ENCODE measurements at places on chromosomes 13 and 19.

DNA sequence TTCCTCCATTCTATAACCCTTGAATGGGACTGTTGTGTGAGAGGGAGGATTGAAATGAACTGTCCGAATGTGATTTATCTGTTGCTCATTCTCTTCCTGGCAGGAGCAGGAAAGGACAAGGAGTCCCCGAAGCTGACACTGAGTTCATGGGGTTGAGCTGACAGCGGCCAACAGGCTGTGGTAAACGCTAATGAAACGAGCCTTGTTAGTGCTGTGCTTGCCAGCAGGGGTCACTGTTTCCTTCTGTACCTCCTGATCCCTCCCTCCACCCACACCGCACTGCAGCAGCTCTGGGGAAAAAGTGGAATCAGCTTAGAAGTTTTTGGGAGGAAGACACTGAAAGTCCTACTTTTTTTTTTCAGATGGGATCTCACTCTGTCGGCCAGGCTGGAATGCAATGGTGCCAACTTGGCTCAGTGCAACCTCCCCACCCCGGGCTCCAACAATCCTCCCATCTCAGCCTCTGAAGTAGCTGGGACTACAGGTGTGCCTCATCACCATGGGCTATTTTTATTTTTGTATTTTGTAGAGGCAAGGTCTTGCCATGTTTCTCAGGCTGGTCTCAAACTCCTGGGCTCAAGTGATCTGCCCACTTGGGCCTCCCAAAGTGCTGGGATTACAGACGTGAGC is 6.7 kb upstream of the ZNF761 start:
- peak; percentile 66 for DNase-seq

DNA sequence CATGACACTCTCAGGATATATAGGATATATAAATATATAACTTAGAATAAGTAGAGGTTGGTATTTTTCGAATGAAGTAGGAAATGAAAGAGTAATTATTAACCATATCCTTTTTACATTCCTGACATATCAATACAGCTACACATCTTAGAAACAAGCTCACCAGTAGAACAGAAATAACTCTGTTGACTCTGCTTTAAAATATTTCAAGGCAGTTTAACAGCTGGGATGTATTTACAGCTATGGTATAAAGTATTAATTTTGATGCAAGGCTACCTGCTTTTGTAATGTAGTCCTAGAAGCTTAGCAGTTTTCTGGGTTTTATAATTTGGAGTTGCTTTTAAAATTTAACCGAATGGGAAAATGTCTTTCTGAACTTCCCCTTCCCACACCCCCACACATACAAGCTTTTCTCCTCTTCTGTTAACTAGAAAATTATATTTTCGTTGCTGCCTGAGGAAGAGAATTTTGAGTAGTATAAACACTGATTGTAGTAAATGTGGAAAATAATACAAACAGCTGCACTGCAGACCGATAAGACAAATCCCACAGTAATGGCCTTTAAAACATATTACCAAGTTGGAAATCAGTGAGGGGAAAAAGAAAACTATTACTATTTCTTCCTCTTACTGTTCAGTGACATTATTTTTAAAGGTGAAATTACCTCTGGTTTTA is 147.7 kb downstream of the GGACT start:
- no peak for DNase-seq

DNA sequence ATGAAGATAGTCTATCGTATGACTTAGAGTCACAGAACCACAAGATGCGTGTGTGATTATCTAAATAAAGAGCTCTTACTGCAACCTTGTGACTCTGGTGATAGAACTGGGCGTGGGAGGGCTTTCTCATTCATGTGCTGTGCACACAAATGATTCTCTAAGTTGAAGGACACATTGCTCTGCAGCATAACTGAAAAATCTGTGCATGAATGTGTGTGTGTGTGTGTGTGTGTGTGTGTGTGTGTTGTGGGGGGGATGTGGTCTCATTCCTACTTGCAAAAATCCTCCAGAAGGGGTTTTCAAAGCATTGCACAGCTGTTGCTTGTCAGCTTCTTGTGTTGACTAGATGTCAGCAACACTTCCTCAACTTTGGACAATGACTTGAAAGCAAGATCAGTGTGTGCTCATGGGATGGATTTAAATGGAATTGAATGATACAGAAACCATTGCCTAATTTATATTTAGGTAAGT is 22.4 kb downstream of the LRCH1 start:
- DNase-seq: no peak

DNA sequence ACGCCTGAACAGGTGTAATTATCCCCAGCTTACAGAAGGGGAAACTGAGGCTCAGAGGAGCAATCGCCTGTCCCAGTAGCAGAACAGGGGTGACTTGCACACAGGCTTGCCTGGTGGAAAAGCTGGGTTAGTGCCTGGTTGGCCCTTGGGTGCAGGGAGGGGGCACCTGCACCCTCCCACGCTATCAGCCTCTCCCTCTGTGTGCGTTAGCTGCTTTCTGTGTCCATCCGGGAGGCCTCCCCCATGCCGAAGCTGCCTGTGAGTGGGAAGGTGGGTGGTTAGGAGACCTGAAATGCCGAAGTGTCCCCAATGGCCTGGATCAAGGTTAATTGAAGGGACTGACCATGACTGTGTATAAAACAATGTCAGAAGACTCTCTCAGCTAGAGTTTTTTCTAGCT is 295.0 kb downstream of the ZNF536 start:
- DNase-seq: no peak

- DNase-seq: no peak
Measured at GRCh38 chr13:111874981-111875380, 192.0 kb upstream of the SOX1 start.

GRCh38 chr19:3374369-3375112 is 8.2 kb downstream of the NFIC start:
- DNase-seq: no peak

- no peak for DNase-seq
Measured at GRCh38 chr13:68107667-68108066, 877.5 kb upstream of the PCDH9 start.

- DNase-seq: no peak
Measured at GRCh38 chr13:109415057-109415456, 371.3 kb downstream of the IRS2 start.

- DNase-seq: no peak
Measured at GRCh38 chr13:52896827-52897659, 48.6 kb upstream of the PCDH8 start.

DNA sequence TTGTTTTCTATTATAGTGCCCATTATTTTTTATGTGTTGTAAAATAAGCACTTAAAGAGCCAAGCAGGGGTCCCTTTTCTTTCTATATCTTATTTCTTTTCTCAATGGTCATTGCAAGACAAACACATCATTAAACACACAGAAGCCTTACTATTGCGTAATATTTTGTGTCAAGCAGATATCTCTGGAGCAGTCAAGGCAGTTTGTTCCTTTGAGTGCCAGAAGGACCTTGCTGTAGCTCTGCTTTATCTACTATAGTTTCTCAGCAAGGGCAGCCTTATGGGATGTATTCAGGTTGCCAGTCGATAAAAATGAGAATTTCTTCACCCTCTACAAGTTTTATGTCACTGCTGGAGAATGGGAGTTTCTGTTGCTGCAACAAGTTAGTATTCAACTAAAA is 319.3 kb downstream of the TDRD3 start:
- DNase-seq: no peak

GRCh38 chr19:15373644-15374043 is 5.9 kb downstream of the AKAP8 start:
- DNase-seq: no peak

GRCh38 chr19:33290956-33291622 is 11.2 kb downstream of the CEBPA start:
- DNase-seq: no peak

- DNase-seq: no peak
Measured at GRCh38 chr19:16087940-16088339, 11.6 kb downstream of the TPM4 start.
